ENCODE measurements at places on chromosomes 7 and 10.

GRCh38 chr10:131609176-131609575 is 291.6 kb upstream of the PPP2R2D start:
- no peak for DNase-seq

DNA sequence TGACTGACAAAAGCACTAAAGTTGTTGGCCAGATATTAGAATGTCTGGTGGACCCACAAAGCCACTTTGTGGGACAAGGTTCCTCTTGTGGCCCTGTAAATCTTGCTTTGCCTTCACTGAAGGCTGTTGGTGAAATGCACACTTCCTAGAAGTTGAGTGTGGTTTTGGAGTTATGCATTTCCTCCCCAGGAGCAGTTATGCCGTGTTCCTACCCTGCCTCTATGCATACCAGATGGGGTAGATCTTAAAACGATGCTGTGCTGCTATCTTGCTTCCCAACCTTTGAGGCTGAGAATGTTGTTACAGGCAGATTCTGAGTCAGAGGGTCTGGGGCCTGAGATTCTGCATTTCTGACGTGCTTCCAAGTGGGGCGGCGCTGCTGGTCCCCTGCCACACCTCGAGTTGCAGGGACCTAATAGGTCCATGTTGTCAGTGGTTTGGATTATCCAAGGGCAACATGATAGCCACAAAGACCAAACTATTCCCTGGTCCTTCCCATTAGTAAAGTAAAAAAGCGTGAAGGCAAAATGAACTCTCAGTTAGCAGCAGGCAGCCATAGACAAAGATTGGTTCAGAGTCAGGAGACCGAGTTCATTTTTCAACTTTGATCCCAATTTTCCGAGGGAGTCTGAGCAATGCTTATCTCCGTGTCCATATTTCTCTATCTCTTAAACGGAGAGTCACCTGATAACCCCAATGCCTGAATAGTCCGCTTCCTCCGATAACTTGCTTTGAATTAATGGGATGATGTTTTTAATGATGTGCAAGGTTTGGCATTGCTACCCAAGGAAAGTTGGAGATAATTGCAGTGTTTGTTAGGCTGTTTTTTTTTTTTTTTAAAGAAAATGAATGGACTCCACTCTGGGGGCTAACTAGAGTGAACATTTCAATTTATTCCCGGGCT is 55.8 kb downstream of the CDHR3 start:
- DNase-seq: no peak

- no peak for DNase-seq
Measured at GRCh38 chr10:24417053-24417452, 208.1 kb downstream of the KIAA1217 start.

DNA sequence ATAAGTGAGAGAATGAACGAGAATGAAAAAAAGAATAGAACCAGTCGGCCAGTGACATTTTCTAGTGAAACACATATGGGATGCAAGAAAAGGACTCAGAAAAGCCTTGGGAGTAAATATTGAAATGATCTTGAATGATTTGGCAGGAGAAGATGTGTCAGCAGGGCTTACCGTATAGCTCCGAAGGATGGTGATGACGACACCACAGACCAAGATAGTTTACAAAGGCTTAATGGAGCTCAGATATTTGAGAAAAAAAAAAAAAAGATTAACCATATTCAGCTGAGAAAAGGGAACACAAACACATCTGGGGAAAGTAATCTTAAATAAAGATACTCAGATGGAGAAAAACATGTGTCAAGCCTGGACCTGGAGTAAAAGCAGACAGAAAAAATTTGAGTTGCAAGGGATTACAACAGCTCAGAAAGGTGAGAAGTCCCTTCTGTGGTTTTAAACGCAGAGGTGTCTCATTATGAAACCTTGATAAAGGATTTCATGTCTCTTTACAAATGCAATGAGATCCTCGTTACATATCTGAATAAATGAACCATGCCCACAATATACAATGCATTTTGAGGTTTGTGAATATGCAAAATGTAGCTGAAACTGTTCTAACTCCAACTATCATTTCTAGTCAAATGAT is 36.0 kb downstream of the DNAJB9 start:
- no peak for DNase-seq

DNA sequence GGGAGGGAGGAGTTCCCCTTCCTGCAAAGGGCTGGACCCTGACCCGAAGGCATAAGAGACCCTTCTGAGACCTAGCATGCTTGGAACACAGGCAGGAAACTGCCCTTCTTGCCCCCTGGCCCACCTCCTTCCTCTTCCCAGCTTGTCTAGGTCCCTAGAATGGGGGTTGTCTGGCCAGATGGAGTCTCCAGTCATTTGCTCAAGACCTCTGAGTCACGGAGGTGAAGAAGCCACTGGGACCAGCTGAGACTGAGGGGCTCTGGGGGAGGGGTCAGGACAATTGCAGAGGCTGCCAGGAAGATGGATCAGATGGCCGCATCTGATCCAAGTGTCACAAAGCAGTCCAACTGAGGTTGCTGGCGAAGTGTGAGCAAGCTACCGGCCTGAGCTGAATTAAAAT is 46.2 kb downstream of the COL13A1 start:
- DNase-seq: no peak

DNA sequence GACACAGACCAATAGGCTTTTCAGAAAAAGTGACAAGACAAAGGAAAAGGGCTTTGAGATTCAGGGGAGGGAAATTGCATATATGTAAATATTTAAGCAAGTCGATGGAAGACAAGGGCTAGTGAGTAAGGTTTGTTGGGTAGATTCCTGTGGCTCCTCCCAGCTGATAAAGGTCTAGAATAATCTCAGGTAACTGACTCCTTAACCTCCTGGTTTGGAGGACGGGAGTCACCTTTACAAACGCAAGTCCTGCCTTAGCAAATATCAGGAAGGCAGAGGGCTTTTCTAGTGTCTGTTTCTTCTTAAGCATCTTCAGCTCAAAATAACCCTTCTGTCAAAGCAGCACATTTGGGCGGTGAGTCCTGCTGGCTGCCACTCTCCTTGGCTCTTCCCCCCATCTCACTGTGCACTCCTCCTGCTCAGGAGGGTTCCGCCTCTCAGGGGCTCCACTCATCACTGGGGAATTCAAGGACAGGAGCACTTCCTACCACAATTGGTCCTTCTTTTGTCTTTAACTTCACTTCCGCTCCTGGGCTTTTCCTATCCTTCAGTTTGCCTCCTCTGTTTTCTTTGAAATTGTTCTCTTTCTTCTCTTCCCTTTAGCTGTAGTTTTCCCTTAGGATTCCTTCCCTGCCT is 496.3 kb upstream of the KLF6 start:
- no peak for DNase-seq

GRCh38 chr10:105679781-105680180 is 1038.7 kb downstream of the SORCS3 start:
- no peak for DNase-seq

DNA sequence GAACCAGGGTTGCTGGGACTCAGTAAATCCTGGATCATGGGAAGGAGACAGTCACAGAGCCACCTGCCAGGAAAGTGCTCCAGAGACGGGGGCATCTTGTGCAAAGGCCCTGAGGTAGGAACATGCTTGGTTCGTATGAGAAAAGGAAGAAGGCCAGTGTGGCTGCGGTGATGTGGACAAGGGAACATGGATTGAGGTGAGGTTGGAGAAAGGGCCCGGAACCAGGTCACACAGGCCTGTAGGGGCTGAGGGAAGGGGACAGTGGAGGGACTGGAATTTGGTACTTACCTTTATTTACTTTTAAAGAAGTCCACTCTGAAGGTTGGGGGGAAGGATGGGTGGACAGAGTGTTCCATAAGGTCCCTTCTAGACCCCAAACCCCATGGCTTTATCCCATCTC is 32.9 kb upstream of the CXCL12 start:
- no peak for DNase-seq

GRCh38 chr10:125538947-125539731 is 143.8 kb downstream of the TEX36 start:
- DNase-seq: no peak

- no peak for DNase-seq
Measured at GRCh38 chr7:28856656-28857055, 101.5 kb downstream of the TRIL start.

- no peak for DNase-seq
Measured at GRCh38 chr7:158475036-158475678, 112.5 kb downstream of the PTPRN2 start.

DNA sequence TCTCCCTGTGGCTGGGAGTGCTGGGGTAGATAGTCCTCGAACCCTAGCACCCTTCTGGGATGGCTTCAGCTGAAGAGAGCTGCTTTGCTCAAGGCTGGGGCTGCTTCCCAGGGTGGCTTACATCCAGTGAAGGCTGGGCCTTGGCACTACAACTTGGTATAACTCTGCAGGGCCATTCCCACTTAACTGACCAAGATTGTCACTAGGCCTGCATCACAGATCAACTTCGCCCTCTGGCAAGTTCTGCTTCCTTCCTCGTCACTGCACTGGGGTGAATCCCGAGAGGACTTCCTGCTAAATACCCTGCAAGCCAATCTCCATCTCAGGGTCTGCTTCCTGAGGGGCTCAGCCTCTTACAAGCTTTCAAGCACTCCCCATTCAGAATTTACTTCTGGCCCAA is 195.2 kb downstream of the DOCK4 start:
- DNase-seq: no peak

GRCh38 chr10:74058658-74059057 is 60.7 kb downstream of the VCL start:
- DNase-seq: peak; percentile 27

DNA sequence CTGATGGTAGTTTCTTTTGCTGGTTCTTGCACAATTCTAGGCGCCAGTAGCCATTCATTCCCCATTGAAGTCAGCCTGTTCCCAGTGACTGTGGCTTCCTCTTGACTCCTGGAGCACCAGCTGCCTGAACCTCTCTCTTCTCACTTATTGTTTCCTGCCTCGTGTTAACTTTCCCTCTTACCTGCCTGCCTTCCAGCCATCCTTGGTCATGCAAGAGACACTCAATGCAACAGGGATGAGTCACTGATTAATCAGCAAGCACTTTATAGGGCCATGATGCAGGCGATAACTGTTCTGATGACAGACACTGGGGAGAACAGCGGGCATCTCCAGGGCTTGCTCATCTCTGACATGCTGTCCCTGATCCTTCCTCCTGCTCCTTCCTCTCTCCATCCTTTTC is 122.0 kb downstream of the PLCE1 start:
- DNase-seq: no peak

- no peak for DNase-seq
Measured at GRCh38 chr10:6843894-6844650, 264.0 kb upstream of the PRKCQ start.

GRCh38 chr7:77753173-77753572 is 45.1 kb downstream of the TMEM60 start:
- DNase-seq: no peak

DNA sequence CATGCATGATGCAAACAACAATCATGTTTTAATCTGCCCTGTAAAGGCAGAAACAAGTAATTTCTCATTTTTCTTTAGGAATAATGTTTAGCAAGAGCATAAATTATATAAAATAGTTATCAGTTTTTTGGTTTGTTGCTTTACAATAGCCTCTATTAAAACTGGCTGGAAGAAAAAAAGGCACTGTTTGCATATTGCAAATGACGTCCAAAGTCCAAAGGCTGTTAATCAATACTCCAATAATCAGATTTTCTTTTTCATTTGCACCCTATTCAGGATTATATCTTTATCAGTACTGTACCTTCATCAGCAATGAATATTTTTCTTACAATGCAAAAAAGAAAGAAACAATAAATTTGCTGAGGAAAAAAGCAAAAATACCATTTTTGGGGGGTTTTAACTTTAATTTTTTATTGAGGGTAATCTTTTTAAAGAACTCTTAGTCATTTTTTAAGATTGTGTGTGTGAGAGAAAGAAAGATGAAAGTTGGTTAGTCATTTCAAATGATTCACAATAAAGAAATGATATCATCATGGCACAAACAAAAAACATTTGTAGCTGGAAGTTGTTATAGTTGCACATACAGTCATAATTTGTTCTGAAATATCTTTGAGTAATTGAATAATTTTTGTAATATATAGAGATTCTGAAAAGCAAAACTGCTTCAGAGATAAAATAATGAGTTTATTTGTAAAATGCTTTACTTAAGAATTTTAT is 44.4 kb upstream of the AKR1C2 start:
- DNase-seq: no peak

DNA sequence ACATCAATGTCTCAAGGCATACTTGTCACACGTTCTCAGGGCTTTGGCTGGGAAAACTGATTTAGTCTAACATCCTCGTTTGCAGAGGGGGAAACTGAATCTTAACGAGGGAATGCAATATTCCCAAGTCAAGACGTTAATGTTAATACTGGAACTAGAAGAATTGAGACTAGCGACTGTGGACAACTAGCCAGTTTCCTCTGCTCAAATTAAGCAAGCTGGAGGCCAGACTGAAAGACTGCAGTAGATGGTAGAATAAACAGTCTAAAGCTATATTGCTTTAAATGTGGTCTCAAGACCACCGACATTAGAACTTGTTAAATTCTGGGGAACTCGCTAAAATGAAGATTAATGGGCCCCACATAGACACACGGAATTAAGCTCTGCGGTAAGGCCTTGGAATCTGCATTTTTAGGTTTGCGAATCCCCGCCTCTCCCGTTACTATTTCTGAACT is 639 bp upstream of the TFAM start:
- no peak for DNase-seq

- DNase-seq: no peak
Measured at GRCh38 chr7:27151931-27152815, at the start of gene HOXA3. HOXA3 (minus strand) TSS chr7:27152583; CDS start chr7:27110640, 41,943 bp downstream.

DNA sequence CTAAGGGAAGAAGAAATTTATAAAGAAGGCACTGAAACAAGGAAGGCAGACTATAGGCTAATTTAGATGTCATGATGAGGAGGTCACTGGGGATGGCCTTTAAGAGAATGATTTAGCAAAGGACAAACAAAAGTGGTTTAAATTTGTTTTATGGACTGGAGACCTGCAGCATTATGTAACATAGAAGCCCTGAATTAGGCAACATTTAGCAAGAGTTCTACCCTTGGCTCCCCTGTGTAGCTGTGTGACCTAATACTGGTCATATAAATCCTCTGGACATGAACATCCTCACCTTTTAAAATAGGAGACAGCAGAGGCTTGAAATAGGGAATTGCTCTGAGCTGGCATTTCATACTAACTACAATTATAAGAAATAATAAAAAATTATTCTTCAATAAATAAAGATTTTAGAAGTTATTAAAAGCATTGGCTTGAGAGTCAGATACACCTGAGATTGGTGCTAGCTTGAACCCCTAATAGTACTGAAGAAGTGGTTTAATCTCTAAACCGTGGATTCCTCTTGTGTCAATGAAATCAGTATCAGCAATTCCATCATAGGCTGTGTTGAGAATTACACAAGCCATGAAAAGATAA is 48.9 kb downstream of the RNLS start:
- no peak for DNase-seq

DNA sequence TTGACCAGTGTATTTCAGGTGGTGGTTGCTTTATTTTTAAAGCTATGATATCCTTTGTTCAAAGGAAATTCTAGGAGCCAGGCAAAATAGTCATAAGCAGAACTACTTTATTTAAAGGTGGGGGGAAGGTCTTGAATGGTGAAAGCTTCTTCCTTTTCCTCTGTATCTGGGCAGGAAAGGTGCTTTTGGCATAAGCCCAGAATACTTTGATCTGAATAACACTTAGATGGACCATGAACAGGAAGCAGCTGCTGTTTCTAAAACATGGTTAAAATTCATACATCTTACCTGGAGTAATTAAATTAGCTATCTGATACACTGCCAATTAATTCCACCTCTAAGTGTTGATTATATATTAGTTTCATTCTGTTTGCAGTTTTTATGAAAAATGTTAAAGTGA is 13.3 kb downstream of the ZNF804B start:
- no peak for DNase-seq
